ENCODE measurements at places on chromosomes 5 and 9.

DNA sequence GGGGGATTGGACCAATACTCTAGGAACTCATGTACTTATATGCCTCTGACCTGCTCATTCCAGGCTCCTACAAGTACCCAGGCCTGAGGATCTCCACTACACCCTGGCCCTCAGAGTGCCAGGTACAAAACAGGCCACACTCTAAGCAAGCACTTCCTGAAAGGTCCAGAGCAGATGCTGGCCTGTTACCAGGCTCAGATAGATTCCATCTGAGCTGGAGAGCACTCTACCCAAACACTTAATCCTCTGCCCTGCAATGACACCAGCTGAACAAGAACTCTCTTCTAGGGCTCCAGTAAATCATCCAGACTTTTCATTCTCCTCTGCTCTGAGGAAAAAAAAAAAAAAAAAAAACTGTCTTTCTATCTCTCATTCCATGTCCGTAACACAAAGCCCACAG lies 2.9 kb downstream of the P4HA2 start:
- DNase-seq, result no peak

DNA sequence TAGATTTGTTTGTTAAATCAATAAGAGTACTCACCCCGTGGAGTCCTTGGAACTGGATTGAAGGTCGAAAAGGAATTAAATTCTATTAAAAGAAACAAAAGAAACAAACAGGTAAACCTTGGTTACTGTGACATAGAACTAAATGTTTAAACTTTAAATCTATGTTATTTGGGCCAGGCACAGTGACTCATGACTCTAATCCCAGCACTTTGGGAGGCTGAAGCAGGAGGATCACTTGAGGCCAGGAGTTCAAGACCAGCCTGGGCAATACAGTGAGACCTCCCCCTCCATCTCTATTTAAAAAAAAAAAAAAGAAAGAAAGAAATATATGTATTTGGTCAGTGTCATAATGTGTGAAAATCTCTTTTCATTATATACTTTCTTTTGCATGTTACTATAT lies 18.7 kb downstream of the ELL2 start:
- no peak for DNase-seq

DNA sequence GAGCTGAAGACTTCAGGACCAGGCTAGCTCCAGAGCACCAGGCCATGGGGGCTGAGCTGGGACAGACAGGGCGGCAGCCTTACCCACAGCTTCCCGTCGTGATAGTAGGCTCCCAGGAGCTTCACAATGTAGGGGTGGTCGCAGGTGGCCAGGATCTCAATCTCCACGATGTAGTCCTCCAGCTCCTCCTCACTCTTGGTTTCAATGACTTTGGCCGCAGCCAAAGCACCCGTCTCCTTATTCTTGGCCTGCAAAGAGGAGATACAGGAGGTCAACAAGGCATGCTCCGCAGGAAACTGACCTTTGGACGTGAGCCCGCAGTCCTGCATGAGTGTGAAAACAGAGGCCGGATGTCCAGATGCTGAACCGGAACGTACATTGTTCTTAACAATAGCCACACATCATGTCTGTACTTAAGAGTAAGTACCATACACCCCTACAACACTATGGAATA lies 31.5 kb downstream of the STK10 start:
- no peak for DNase-seq

DNA sequence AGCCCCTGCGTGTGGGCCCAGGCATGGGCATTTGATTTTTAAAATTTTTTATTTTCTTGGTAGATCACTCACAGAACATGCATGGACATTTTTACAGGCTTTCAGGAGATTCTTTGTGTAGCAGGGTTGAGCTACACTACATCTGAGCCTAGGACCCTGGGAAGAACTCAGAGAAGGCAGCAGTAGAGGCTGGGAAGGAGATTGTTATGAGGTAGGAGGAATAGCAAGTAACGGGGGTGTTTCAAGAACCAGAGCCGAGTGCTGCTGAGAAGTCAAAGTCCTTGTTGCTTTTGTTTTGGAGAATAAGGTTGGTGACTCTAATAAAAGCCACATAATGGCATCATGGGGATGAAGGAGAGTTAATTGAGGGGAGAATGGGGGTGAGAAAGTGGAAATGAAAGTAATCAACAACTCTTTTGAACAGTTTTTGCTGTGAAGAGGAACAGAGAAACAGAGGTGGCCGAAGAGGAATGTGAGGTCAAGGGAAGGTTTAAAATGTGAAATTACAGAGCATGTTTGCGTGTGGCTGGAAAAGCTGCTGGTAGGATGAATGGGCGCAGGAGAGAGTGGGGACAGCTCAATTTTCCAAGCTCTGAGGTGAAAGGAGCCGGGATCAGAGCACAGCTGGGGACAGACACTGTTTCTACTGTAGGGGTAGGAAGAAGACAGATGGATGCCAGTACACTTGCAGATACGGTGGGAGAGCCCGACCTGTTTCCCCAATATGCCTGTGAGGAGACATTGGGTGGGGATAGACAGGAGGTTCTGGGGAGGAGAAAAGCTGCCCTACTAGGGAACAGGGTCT lies 4.7 kb upstream of the PDLIM7 start:
- DNase-seq, result no peak

DNA sequence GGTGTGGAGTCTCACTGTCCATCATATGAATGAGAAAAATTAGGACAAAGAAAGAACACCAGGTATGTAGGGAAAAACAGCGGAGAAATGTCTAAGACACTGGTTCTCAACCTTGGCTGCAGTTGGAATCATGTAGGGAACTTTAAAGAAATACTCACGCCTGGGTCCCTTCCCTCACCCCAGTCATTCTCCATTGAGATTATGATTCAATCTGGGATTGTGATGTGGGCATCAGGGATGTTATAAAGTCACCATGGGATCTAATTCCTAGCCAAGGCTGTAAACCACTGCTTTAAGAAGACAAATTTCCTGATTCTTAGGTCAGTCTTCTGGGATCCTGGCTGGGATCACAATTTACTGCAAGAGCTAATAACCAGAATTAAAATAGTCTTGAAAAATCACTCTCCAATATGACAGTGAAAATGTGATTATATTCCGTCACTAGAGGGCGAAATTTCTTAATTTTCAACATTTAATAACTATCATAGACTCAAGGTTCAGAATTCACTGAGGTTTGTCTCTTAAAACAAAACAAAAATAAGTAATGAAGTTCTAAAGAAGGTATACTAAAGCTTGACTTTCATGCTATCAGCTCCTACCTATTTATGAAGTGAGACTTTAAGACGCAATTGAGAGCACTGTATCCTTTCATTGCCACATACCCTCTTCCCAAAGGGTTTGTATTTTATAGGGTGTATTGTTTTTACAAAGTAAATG lies 60.5 kb downstream of the GLDC start:
- no peak for DNase-seq

- no peak for DNase-seq
Measured at GRCh38 chr9:95729046-95729445, 146.4 kb upstream of the ERCC6L2 start.

GRCh38 chr9:37476930-37477329 lies 8.8 kb upstream of the POLR1E start:
- DNase-seq, result no peak

DNA sequence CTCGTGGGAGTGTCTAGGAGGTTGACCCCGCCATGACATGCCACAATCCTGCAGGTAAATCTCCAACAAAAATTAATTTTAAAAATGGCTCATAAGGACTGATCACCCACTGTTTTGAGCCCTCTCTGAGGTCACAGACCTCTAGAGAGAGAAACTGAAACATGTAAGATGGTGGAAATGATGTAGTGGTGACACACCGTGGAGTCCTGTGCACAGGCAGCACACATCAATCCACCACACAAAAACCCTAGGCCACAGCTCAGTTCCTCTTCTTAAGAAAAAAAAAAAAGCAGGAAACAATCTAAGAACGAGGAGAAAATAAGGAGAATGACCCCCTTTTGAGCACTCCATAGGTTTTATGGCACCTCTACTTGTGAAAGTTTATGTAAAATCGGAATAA lies 93.8 kb upstream of the FAM120A start:
- DNase-seq, result no peak

GRCh38 chr9:76023715-76024195 lies 133.3 kb downstream of the PCSK5 start:
- DNase-seq, result no peak
